ENCODE measurements at places on chromosomes 7 and 10.

DNA sequence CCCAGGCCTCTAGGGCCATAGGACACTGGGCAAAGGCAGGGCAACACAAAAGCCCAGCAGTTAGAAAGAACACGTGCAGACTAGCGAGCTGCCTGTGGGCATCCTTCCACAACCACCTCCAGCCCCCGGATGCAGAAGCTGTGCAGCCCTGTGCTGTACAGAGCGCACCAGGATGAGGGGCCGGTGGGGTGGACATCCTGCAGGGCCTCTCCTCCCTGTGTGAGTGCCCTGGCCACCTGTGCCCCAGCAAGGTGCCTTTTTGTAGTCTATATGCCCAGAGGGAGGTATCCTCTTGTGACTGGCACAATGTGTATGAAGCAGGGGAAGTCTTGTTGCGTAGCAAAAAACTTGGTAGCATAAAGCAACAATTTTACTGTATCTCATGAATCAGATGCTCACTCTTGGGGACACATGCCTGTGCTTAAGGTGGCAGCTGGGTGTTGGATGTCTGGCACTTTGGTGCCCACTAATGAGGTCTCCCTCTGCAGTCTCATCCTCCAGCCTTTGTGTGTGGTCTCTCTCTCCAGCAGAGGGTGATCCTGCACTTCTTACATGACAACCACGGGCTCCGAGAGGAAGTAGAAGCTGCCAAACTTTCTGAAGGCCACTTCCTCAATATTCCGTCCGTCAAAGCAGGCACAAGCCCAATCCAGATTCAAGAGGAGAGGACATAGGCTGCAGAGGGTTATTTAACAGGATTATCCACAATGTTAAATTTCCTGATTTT, 8.7 kb downstream of the NCAPG2 start:
- DNase-seq, result no peak

GRCh38 chr10:239109-239508, 103.9 kb downstream of the ZMYND11 start:
- DNase-seq, result peak; percentile 18

DNA sequence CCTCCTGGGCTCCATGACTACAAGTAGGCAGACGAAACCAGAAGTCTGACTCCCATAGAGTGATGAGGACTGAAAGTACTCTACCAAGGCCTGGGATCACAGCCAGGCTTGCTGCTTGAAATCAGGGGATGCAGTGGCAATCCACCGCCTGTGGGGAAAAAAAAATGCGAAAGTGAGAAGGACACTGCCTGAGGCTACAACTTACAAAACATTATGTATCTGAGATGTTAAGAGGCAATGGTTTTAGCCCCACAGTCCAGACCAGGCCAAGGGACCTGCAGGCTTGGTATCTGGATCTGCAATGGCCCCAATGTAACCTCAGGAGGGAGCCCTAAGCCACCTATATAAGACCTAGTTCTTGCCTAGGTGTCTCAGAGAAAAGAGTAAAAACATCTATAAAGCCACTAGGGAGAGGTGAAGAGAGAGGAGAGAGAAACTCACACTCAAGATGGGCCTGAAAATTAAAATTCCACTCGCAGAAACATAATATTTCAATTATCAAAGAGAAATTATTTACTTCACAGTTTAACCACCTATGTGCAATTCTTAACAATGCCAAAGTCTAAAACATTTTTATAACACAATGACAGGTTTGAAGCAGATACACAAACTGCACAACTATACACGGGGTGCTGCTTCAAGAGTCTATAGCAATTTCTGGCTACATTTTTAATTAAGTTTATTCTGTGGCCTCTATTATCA, 13.9 kb downstream of the DNAJC1 start:
- peak; percentile 12 for DNase-seq

DNA sequence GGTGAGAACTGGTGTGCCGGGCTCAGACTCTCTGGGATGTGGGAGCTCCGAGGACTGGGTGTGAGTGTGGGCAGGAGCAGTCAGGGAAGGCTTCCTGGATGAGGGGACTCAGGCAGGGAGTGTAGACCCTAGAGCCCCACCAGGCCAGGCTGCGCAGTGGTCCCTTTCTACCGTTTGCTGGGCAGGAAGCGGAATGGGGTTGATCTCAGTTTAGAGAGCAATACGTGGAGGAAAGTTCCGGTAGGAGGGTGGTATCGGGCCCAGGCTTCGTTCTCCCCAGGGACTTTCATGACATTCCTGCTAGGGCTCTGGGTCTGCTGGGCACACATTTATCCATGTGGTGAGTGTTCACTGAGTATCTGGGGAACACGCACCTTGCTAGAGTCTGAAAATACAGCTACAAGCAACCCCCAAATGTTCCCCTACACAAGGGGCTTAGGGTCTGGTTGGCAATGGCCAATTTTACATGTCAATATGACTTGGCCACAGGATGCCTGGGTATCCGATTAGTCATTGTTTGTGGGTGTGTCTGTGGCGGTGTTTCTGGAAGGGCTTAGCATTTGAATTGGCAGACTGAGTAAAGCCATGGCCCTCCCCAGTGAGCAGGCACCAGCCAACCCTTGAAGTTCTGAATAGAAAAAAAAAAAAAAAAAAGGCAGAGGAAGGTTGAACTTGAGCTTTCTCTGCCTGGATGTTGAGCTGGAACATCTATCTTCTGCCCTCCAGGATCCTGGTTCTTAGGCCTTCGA, 20.8 kb downstream of the GHRHR start:
- no peak for DNase-seq

GRCh38 chr7:105653441-105654005, 72.2 kb upstream of the EFCAB10 start:
- DNase-seq, result no peak

- DNase-seq, result no peak
Observed at GRCh38 chr7:64768824-64769223, 25.4 kb upstream of the ZNF138 start.

DNA sequence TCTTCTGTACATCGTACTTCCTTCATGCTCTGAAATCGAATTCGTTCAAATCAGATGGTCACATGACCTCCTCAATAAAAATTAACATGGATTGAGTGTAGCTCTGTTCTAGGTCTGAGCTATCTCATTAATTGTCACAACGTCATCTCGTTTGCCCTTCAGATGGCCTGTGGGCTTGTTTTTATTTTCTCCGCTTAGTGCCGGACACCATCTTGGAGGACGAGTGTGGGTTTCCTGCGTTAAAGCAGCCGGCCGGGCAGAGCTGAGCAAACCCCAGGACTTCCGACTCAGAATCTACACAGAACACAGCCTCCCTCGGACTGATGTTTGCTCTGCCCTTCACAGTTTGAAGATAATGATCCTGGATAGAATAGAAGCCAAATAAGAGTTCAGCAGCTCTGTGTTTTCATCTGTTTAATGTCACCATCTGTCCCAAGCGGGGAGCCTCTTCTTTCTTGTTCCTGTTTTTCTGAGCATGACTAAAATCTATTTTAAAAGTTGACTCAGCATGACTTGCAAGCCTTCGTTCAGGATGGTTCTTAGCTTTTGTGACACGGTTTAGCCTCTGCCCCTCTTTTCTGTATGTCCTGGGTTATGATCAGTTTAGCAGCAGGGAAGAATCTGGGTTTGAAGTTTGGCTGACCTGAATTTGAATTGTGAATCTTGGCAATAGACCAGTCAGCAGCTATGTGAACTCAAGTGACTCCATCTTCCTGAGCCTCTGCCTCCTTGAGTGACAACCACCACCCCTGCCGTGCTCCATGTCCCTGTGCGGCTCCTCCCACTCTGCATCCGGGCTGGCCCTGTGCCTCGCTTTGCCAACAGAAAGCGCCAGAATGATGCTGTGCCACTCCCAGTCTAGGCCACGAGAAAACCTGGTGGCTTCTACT, 30.6 kb upstream of the GALNTL5 start:
- no peak for DNase-seq

- DNase-seq, result peak; percentile 23
Observed at GRCh38 chr10:119655566-119656001, 4.4 kb downstream of the BAG3 start.

DNA sequence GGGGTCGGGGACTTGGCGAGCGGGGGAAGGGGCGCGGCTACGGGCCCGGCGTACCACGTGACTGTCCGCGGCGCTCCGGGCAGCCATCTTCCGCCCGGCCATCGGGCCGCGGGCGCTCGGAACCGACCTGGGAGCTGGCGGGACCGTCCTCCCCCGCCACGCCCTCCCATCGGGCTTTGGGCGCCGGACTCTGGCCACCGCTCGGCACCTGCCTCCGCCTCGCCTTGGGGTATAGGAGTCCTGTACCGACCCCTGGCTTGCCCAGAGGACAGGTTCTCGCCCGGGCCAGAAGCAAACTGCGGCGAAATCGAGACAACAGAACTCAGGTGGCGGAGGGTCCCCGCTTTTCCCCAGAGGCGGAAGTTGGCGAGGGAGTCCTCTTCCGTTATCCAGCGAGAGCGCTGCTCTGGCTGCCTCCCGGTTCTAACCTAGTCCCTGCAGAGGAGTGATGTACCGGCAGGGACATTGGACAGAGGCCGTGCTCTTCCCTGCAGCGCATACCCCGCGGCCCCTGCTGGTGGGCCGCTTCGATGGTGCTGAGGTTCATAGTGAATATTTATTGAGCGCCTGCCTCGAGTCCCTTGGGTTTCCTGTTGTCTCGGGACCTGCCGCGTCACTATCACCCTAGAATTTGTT, 1.2 kb upstream of the SGMS1 start:
- DNase-seq, result peak; percentile 72

DNA sequence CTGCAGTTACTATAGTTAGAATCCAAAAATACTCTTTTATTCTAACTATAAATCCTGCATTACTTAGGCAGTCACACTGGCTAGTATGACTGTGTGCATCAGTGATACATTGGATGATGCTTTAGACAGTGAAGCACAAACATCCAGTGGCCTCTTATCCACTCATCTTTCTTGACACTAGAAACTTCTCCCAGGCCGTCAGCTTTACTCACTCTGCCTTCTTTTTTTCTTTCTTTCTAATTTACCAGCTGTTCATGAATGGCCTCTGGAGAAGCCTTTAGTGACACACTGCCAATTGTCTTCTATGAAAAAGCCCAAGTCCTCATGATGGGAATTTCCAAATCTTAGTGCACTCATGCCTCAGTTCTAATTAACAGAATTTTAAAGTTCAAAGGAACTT, 26.2 kb upstream of the C10orf90 start:
- no peak for DNase-seq

GRCh38 chr10:82543631-82544030, 668.6 kb downstream of the NRG3 start:
- no peak for DNase-seq

GRCh38 chr7:144454256-144455039, 51.0 kb upstream of the NOBOX start:
- DNase-seq, result peak; percentile 23

DNA sequence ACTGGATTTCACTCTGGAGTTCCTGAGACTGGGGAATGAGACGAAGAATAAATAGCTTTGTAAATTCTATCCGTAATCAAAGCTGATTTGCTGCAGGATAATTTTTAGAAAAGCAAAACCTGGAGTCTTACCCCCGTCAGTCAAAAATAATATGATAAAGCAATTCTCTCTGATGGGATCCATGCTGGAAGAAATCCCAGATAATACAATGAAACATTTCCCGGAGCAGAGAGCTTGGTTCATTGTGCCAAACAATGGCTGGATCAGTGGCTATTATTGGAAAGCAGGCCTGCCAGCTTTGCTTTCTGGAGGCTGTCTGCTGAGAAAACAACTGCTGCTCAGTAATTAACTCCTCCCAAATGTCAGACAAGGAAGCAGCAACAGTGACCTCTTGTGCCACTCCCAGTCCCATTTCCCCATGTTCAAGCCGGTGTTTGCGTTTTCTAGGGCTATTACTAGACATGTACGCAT, 609.4 kb upstream of the PCDH15 start:
- DNase-seq, result no peak

- DNase-seq, result peak; percentile 72
Observed at GRCh38 chr10:73110345-73110849, at the start of gene NUDT13. TSS of gene NUDT13 (plus strand) at chr10:73110455. CDS start at chr10:73114366, 3,911 bp downstream.

- no peak for DNase-seq
Observed at GRCh38 chr10:93512565-93512964, 16.2 kb downstream of the CEP55 start.

- DNase-seq, result peak; percentile 1
Observed at GRCh38 chr7:34452363-34452762, 205.7 kb upstream of the NPSR1 start.

GRCh38 chr10:122072491-122072890, 83.5 kb downstream of the TACC2 start:
- no peak for DNase-seq

DNA sequence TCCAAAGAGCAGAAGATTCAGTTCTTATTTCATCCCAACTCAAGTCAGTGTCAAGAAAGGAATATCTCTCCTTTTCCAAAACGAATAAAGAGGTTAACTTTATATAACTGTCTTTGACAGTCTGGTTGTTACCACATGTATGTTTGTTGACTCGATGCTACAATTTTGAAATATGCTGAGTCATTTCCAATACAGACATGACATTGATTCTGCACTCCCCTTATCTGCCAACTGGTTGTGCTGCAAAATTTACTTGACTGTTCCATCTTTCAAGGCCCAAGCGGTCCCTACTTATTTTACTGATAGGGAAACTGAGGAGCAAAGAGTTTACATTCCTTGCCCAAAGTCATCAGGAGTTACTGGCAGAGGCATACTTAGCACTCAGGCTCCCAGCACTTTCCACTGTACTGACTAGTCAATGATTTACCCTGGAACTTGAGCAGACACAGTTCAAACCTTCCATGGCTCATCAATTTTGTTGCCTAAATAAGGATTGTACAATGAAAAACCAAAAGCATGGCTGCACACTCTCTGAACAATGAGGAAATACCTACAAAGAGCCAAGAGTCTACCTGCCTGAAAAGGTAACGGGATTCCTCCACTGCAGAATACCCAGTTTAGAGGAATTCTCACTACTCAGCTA, 52.8 kb downstream of the ABLIM1 start:
- peak; percentile 57 for DNase-seq

DNA sequence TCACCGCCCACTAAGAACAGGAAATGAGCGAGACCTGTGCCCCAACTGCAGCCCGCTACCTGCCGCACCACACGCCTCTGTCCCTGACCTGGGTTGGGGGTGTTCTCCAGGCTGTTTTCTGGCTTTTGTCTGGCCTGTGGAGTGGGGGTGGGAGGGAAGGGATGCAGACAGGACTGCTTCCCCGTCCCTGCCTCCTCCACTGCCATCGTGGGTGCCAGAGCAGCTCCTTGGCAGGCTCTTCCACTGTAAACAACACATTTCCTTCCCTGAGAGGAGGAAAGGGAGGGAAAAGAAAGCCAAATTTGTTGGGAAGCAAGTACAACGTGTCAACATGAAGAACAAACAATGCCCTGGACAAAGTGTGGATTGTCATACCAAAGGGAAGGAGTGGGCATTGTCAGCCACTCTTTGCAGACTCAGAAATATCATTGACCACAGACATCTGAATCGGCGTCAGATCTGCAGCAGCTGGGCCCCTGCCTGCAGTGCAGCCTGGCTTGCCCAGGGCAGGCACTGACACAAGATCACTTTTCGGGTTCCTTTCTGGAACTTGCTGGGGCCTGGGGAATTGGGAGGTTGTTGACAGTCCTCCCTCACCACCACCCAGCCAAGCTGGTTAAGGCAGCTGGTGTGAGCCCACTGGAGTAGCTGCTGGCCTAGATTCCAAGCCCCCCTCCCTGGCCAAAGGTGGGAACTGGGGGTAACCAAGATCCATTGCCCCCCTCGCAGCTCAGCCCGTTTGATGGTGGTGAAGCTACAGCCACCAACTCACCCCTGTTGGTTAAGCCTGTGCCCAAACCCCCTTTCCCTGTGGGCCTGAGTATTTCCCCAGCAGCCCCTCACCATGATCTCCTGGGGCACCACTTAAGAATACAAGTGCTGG, 22.6 kb upstream of the TRIM8 start:
- DNase-seq, result no peak

Data from RCC 7860 (cell line).